ENCODE measurements at places on chromosomes 1 and 21.
A peak's percentile ranks its signal among the peaks of the same experiment; 100 is the strongest.

DNA sequence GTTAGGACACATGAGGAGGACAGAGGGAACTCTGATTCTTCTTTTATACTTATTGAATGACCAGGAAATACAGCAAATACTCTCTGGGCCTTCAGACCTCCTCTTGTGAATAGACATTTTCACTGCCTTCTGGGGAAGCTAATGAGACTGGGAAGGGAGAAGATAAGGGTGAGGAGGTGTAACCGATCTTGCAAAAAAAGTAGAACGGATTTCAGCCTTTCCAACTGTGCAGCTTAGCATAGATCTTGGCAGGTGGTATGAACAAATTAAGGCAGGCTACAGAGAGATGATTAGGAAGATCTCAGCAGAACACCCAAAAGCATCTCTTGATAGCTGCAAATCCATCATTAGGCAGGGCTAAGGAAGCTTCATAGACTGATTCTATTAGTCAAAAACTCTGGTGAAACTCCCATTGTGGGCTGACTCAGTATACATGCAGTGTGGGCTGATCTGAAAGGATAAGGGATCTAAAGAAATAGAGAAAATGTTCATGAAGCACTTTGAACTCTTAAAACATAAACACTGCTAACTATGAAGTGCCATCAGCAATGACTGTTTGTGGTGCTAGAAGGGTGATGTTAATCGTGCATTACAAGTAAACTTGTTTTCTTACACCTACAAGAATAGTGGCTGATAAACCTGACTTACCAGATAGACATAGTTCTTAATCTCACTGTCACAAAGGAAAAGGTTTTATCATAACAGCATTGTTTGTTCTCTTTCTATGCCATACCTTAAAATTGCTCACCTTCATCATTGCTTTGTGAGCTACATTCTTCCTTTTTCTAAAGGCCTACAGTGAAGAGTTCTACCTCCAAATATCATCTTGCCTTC is 85.5 kb upstream of the PALMD start:
- DNase-seq: no peak

- DNase-seq: peak; percentile 9
These were observed 123.3 kb upstream of the EDN2 start for GRCh38 chr1:41607808-41608207.

GRCh38 chr1:70449049-70449448 is 38.0 kb downstream of the CTH start:
- DNase-seq: no peak

GRCh38 chr1:227766015-227766634 is 30.9 kb downstream of the SNAP47 start:
- DNase-seq: peak; percentile 84

DNA sequence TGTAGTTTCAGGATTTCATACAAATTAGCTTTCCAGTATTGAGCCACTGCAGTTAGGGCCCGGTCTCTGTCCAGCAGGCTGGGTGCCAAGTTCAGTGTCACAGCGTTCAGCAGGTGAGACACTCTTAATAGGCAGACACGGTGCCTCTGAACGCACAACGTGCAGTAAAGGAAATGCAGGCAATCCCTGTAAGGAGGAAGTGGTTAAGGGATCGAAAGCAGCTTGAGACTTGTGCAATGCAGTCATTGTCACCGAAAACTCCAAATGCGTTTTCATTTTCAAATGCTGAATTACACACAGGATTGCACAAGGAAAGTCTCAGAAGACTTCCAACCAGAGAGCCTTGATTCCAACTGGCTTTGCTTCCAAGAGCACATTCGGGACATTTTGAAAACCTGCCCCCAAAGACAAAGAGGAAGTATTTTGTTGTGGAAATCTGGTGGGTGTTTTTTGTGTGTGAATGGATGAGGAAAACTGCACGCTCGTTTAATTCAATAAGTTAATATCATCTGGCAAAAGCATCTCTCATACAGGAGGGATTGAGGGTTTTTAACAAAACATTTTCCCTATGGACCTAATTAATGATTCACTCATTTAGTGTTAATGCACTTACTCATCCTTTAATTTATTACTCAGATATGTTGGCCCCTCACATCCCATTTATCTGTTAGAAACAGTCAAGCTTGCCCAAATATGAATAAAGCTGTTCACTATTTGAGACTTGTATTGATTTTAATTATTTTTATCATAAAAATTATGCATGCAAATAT is 61.6 kb downstream of the PTGS2 start:
- peak; percentile 64 for DNase-seq

DNA sequence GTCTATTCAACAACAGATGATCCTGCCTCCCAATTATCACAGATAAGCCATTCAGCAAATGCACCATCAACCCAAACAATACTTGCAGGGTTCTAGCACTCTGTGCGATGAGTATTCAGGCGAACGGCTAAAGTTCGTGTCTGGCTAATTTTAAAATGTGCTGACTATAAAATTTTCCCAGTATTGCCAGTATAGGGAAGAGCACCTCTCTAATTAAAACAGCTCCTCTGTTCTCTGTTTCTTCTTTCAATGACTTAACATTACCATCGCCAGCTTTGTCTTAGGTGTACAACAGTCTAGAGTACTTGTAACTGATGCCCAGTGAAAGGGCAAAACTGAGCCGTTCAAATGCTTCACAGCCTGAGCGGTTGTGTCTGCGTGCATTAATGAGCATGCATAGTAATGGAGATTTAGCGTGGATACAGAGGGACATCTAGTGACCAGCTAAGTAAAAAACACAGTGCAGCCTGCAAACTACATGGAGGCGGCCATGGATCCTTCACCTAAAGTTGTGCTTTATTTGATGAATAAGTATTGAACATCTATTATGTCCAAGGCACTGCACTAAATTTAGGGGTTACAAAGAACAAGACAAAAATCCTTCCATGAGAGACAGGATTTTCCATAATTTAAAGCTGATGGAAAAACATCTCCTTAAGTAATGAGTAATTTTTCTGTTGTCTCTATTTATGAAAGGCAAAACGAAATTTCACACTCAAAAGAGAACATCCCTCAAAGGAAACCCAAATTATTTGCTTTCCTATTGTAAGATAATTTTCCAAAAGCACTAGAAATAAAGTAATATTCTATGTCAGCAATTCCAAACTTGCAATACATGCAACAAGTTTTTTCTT is 120.0 kb downstream of the SETD4 start:
- DNase-seq: no peak

- DNase-seq: no peak
These were observed 354.6 kb upstream of the ADGRL2 start for GRCh38 chr1:81446000-81446669.

GRCh38 chr1:109048335-109048734 is 6.4 kb upstream of the WDR47 start:
- DNase-seq: no peak

DNA sequence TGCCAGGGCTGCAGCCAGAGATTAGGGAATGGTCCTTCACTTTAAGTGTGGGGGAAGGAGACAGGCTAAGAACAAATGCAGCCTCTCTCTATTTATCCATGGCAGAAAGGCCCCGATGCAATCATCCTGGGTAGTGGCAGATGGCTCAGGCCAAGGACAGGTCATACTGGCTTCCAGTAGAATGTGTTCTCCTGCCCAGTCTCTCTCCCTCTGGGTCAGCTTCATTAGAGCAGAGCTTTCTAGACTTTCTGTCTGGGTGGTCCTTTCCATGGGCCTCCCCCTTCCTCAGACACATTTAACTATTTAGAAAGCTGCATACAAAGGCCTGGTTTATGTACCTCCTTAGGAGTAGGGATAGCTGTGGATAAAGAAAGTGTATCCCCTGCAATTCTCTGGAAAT is 4.8 kb upstream of the PTCH2 start:
- DNase-seq: no peak

DNA sequence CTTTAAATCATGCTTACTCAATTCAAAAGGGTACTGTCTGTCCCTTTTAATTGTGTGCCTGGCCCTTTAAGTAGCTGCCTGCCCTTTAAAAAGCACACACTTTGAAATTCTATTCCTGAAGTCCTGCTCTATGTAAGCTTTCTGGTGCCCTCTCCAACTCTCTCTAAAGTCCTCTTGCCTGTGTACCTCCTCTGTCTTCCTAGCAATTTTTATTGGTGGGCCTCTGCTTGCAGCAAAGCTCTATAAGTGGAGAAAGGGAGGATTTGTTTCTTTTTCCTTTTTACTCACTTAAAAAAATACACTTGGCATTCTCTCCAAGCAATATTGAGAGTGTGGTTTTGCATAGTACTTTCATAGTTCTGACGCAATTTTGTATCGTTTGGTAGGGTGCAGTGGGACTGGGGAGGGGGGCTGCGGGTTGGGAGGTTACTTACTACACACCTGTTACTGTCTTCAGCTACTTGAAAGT is 135.4 kb downstream of the LMO4 start:
- no peak for DNase-seq

GRCh38 chr1:3056641-3057040 is 12.4 kb upstream of the PRDM16 start:
- DNase-seq: no peak

DNA sequence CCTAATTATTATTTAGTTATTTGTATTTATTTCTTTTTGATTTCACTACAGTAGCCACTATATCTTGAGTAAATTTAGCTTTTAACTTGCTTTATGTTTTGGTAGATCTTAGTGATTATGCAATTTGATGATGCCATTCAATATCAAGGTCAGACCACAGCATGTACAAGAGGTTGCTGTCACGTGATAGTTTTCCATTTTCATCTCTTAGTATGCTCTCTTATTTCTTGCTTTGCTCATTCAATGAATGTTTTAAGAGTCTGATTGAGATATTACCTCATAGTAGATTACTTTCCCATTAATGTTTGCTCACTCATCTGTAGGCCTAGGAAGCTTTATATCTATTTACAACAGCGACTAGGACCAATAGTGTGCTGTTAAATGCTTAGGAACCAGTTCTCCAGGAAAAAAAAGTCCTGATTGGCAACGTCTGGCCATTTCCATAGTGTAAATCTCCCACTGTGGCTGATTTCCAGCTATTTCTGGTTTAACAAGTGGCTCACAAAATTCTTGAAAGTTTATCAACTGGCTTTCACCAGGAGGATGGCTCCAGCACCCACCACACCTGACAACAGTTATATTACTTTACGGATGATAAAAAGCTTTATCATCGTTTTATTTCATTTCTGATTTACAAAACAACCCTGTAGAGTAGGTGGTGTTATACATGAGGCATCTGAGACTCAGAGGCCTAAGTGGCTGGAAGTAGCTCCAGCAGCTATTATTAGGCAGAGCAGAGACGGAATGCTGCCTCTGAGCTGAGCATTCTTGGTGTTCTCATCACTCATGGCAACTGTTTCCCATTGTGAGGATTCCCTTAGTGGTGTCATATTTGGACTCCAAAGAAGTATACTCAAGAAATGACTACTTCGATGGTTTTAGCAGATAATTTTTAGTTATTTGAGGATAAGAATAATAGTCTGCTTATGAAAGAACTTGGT is 235.2 kb downstream of the DISC1 start:
- DNase-seq: no peak

- no peak for DNase-seq
These were observed 16.7 kb downstream of the ABCG1 start for GRCh38 chr21:42235593-42235992.

GRCh38 chr21:39085843-39086405 is 97.3 kb downstream of the PSMG1 start:
- no peak for DNase-seq

GRCh38 chr1:15188130-15188524 is 34.6 kb downstream of the TMEM51 start:
- no peak for DNase-seq

GRCh38 chr21:45583831-45584509 is 41.7 kb upstream of the SLC19A1 start:
- DNase-seq: peak; percentile 21

GRCh38 chr1:71427066-71427465 is 346.2 kb upstream of the ZRANB2 start:
- no peak for DNase-seq

GRCh38 chr21:35609263-35609662 is 451.1 kb downstream of the SETD4 start:
- DNase-seq: no peak

GRCh38 chr1:83839566-83840173 is 159.3 kb downstream of the TTLL7 start:
- DNase-seq: no peak

- DNase-seq: no peak
These were observed 23.5 kb downstream of the PEX14 start for GRCh38 chr1:10498231-10498630.

DNA sequence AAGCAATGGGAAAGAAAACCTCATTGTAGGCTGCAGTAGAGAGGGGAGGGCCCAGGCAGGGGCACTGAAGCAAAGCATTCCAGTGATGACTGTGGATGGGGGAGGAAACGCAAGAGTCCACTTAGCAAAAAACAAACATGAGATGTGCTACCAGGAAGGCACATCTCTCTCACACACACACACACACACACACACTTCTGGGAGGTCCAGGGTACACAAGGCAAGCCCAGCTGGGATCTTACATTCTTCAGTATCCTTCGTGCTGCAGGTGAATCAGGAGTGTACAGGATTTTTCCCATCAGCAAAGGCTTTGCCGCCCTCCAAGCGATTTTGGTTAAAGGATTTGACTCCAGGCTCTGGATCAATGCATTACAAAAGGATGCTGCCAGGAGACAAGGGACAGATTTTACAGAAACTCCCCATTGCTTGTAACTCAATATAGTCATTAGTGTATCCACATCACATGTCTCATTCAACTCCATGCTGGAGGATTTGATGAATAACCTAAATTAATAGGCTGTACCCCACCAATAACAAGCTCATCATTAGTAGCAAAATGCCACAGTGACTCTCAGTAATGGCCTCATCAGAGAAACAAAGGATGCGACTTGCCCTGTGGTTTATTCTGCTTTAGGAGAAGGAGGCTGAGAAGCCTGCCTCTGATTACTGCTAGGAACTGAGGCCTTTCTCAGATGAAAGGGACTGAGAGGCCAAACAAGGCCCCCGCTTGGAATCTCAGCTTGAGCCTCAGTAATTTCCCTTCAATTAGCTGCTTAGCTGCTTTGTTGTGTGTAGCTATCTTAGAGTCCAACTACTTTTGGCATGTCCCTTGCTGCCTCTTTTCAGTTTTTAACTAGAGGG is 41.6 kb downstream of the ABCA4 start:
- DNase-seq: no peak

DNA sequence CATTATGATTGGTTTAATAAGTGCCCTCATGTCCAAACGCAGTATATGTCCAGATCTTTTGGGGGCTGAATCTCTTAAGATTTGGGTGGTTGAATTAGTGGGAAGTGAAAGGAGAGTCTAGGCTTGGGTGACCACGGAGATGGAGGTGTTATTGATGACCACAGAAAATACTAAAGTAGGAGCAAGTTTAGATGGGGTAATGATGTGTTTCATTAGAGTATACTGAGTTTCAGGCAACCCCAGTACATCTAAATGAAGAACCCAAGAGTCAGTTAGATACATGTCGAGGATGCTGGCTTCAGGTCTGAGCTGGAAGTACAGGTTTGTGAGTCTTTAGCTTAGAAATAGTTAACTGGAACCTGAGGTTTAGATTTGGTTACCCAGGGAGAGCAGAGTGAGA is 6.5 kb upstream of the ZZZ3 start:
- DNase-seq: no peak

- no peak for DNase-seq
These were observed 87.2 kb downstream of the PEX14 start for GRCh38 chr1:10561955-10562354.

DNA sequence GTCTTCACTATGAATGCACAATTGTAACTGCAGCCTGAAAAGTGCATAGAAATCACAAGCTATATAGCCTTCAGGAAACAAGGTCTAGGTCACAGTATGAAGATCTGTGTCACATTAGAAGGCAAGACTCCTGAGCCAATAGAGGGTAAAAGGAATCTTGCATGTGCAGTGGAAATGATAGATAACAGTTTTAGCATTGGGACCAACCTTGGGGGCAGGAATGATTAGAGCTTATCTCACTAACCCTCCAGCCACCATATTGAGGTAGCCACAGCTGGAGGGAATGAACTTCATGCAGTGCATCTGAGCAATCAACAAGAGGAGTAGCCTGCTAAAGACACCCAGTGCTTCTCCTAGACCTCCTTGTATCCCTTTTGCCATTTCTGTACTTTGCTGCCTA is 390.1 kb downstream of the LTN1 start:
- no peak for DNase-seq

Data from activated CD8-positive, alpha-beta memory T cell treated with anti-CD3 and anti-CD28 coated beads for 24 hours (primary cell).